ENCODE measurements at places on chromosomes 7 and 10.

DNA sequence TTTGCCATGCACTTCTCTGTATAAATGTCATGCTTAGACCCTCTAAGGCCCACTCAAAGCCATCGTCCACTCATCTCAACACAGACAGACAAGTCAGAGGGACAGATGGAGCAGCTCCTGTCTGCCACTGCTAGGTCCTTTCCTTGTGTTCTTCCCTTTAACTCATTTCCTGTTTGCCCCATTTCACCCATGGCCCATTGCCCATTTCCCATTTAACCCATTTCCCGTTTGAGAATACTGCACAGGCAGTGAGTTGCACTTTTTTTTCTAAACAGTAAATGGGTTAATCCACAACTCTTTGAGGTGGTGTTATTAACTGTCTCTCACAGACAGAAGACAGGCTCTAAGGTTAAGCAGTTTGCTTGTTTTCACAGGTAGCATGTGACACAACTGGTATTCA, 179.3 kb downstream of the NPSR1 start:
- DNase-seq = no peak

DNA sequence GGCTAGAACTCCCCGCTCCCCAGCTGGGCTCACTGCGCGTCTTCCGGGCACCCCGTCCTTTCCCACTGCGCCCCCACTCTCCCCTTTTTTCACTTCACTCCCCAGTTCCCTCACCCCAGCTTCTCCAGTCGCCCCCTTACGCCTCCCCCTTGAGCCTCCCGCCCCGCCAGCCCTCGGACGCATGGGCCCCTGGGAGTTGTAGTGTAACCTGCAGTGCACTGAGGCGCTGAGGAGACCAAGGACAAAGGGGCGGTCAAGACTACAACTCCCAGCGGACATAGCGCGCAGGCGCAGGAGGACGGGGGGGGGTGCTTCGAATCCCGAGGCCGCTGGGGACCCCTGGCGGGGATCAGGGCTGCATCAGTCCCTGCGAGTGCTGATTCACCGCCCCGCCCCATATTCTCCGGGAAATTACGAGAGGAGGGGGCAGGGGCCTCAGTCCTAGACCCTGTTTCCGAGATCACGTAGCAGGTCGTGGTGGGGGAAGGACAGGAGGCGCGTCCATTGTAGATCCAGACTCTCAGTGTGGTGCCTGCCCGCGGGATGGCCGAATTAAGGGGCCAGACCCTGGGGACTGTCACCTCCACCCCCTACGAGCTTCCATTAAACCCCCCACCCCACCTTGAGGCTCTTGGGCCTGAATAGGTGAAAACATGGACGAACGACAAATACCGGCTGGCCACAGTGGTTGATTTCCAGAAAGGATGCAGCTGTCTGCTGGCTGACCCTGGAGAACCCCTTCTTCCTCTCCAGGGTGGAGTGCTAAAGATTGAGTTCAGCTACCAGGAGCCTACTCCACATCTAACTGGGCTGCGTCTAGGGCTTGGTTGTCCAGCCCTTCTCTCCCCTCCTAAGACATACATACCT, 553 bp upstream of the YWHAG start:
- peak; percentile 97 for DNase-seq

GRCh38 chr10:26909753-26910152, 49.0 kb upstream of the ABI1 start:
- DNase-seq = no peak

DNA sequence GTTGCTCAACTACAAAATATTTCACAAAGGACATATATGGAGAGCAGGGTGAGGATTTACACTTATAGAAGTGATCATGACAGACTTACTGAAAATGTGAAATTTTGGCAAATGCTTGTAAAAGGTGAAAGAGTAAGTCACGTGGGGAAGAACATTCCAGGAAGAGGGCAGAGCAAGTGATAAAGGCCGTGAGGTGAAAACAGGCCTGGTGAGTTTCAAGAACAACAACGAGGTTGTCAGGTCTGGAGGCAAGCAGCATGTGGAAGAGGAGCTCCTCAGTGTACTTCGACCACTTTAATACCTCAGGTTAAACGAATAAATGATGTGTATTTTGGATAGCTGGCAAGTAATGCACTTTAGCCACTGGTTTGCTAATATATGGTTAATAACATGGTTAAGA, 706.7 kb downstream of the PCDH15 start:
- no peak for DNase-seq

GRCh38 chr10:57968328-57969016, 299.2 kb downstream of the IPMK start:
- no peak for DNase-seq

Measured in CD4-positive, alpha-beta T cell treated with Interleukin-2 at 100 ng/mL for 4 hours (primary cell).